Dermis microvascular lymphatic vessel endothelial cell (primary cell): ENCODE measurements at places on chromosomes 4 and X. TPM values are rescaled to one million over a fixed set of nuclear protein-coding genes. Genes with fewer than 3 reads are reported as not detected.

Gene ETFDH
- total RNA-seq, result 11.1 and 12.3 TPM in 2 replicates

Gene ARAP2
- total RNA-seq, result under 0.01 and 0.13 TPM in 2 replicates

- no peak for DNase-seq
Observed at GRCh38 chr4:159503236-159504008, 400.5 kb downstream of the RAPGEF2 start.

- no peak for DNase-seq
Observed at GRCh38 chrX:111896148-111896547, 20.2 kb downstream of the TRPC5OS start.

Gene NDST4
- total RNA-seq, result not detected in 2 replicates

- no peak for DNase-seq
Observed at GRCh38 chrX:100381619-100382018, 28.5 kb downstream of the PCDH19 start.

Gene PITX2
- under 0.01 TPM in 1 of 2 replicates, not detected in the other for total RNA-seq

GRCh38 chrX:17654116-17654515, 83.2 kb upstream of the SCML1 start:
- no peak for DNase-seq

DNA sequence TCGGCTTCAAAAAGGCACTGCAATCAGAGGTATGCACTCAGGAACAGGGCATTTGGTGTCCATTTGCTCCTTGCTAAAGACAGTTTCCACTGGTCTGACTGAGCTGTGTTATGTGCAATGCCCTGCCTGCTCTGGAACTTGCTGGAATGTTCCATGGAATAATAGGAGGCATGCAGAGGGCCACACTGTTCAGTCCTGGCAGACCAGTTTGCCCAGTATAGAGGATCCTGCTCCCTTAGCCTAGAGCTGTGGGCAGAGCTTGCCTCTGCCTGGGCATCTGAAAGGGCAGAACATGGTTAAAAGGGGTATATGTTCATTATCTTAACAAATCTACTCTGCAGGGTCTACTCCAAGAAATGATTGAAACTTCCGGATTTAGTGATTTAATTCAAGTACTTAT, 27.8 kb upstream of the CD99L2 start:
- no peak for DNase-seq

DNA sequence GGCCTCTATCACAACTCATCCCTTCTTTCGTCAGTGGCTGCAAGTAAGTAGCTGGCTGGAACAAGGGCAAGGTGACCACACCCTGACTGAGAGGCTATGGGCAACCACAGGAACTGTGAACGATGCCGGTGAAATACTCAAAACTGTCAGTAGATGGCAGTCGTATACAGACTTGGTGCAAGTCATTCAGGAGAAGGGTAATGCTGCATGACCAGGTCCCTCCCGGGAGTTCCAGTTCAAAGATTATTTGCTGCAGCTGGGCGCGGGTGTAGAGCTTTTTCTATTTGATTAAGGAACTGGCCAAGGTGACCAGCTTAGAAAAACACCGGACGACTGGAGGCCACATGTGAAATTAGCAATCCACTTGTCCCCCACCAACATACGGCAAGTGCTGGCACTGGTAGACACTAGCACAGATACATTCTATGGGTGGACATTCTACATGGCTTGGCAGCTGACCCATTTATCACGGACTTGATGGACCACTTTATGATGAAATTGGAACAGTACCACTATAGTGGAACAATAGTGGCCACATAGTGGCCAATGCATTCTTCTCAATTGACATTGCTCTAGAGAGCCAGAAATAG, 726.6 kb downstream of the TRAM1L1 start:
- peak; percentile 31 for DNase-seq

Gene SOWAHB
- under 0.01 TPM in 1 of 2 replicates, not detected in the other for total RNA-seq

- DNase-seq, result no peak
Observed at GRCh38 chrX:136689436-136689835, 41.5 kb downstream of the CD40LG start.

DNA sequence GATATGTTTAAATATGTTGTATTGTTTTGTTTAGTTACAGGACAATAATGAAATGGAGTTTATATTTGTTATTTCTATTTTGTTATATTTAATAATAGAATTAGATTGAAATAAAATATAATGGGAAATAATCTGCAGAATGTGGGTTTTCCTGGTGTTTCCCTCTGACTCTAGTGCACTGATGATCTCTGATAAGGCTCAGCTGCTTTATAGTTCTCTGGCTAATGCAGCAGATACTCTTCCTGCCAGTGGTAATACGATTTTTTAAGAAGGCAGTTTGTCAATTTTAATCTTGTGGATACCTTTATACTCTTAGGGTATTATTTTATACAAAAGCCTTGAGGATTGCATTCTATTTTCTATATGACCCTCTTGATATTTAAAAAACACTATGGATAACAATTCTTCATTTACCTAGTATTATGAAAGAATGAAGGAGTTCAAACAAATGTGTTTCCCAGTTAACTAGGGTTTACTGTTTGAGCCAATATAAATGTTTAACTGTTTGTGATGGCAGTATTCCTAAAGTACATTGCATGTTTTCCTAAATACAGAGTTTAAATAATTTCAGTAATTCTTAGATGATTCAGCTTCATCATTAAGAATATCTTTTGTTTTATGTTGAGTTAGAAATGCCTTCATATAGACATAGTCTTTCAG, 26.9 kb downstream of the NUDT6 start:
- DNase-seq, result no peak

DNA sequence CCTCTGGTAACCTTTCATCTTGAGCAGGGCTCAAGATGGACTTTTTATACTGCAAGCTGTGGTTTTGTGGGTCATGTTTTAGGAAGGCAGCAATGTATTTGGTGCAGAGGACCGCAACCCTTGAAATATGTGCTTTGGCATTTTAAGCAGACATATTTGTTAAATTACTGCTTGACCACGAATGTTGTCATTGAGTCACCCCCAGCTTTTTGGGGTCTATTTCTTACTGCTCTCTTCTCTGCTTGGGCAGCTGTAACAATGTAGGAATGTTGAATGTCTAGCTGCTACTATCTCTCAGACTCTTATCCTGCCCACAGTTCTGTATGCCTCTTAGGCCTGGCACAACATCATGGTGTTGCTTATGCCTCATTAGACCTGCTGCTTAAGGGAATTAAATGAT, 6.0 kb downstream of the RBPJ start:
- no peak for DNase-seq

DNA sequence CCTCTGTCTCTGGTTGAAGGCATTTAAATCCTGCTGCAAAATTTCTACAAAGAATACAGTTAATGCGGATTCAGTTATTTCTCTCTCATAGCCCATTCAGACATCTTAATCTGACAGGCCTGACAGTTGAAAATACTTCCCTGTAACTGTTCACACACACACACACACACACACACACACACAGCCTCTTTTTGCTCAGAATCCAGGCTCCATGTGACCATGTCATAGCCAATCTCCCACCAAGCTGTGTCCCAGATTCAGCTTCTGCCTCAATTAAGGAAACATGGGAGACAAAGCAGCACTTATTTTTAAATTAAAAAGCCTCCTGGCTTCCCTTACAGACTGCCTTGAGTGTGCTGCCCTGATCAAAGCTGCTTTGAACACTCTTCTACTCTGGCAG, 49.3 kb upstream of the EFHC2 start:
- DNase-seq, result no peak

Gene KLB
- total RNA-seq, result under 0.01 TPM in 2 replicates

Gene BTK
- total RNA-seq, result under 0.01 TPM in 1 of 2 replicates, not detected in the other

- DNase-seq, result no peak
Observed at GRCh38 chrX:149638860-149639259, 7.3 kb upstream of the TMEM185A start.

- no peak for DNase-seq
Observed at GRCh38 chrX:18971506-18971905, 12.4 kb downstream of the PHKA2 start.

Gene TMEM144
- 2.1 and 6.3 TPM in 2 replicates for total RNA-seq

- DNase-seq, result no peak
Observed at GRCh38 chr4:124028182-124028581, 631.6 kb downstream of the SPRY1 start.

Gene PRKG2
- total RNA-seq, result under 0.01 TPM in 1 of 2 replicates, not detected in the other

GRCh38 chr4:103947617-103948016, 227.8 kb upstream of the TACR3 start:
- DNase-seq, result no peak

Gene EDA
- 1.2 and 2.5 TPM in 2 replicates for total RNA-seq

- no peak for DNase-seq
Observed at GRCh38 chr4:157023941-157024340, 52.0 kb upstream of the GLRB start.

GRCh38 chrX:150499240-150499639, 69.2 kb upstream of the MTM1 start:
- no peak for DNase-seq

Gene CLIC2
- 11.2 and 15.6 TPM in 2 replicates for total RNA-seq

DNA sequence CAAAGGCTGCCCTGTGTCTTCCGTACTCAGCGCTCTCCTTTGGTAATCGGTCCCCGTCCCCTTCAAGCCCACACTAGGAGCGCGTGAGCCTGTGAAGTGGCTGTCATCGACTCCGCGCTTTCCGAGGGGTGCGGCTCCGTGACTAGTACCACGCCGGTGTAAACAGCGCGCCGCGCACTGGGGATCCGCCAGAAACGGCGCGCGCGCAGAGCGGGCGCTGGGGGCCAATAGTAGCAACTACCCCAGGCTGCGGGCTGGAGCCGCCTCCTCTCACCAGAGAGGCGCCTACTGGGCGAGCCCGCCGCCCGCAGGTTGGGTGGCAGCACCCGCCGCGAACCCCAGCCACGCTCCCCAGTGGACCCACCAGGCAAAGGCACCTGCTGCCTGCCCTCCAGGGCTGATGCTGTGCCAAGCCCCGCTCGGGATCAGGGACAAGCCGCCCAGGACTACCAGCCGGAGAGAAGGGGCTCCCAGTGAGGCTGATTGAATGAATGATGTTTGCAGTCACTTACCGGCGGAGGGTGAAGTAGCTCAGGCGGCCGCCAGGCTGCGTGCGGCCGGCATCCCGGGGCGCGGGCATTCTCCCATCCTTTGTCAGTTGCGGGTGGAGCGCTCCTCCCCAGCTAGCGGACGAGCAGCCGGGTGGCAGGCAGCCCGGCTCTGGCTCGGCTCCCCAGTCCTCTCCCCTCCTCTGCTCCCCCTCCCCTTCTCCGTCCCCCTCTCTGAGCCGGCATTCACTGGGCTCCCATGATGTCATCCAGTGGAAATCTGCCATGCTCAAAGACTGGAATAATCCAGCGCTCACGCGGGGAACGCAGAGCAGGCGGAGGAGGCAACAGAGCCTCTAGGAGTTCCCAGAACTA, 370.3 kb upstream of the SMIM31 start:
- no peak for DNase-seq

GRCh38 chr4:188437535-188437934, 298.3 kb downstream of the TRIML1 start:
- DNase-seq, result no peak
